ENCODE measurements at places on chromosomes 1 and 21. TPM values are rescaled to one million over a fixed set of nuclear protein-coding genes. Genes with fewer than 3 reads are reported as not detected.

GRCh38 chr21:37800456-37801061 lies 115.7 kb downstream of the KCNJ6 start:
- no peak overlapping the region for H3K27ac ChIP-seq
- no peaks in the 10 kb centered on the region for H3K4me1 ChIP-seq
- H3K4me3 ChIP-seq, result no peak overlapping the region
- no peaks in the 10 kb centered on the region for H3K36me3 ChIP-seq

- no peaks in the 10 kb centered on the region for H3K27me3 ChIP-seq
- H3K27ac ChIP-seq, result no peak overlapping the region
- no peaks in the 10 kb centered on the region for H3K36me3 ChIP-seq
- H3K4me3 ChIP-seq, result no peak overlapping the region
These were observed 126.7 kb upstream of the POU3F1 start for GRCh38 chr1:38173157-38173831.

DNA sequence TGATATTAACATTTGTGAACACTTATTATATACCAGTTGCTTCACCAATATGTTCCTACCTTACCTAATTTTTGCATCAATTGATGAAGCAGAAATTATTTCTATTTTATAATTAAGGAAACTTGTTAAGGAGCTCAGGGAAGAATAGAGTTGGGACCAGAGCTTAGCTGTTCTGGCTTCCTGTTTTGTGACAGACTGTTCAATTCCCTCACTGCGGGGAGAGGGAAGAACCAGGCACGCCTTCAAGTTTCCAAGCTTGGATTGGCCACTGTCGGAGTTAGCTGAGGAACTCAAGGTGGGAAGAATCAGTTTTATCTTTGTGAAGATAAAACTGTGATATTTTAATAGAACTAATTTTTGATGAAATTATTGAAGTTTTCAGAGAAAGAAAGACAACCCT lies 142.3 kb upstream of the LMO4 start:
- no peak for DNase-seq
- H3K4me1 ChIP-seq, result no peaks in the 10 kb centered on the region
- peaks cover 13% of the 10 kb centered on the region for H3K27me3 ChIP-seq
- H3K4me3 ChIP-seq, result no peak overlapping the region

GRCh38 chr1:154607106-154607608 lies 829 bp downstream of the ADAR start:
- peak overlapping the region; percentile 99 for H3K27ac ChIP-seq
- DNase-seq, result peak; percentile 78
- H3K4me1 ChIP-seq, result peaks cover 73% of the 10 kb centered on the region
- H3K27me3 ChIP-seq, result no peaks in the 10 kb centered on the region

- H3K27me3 ChIP-seq, result peaks cover 3% of the 10 kb centered on the region
- H3K36me3 ChIP-seq, result no peaks in the 10 kb centered on the region
- no peak overlapping the region for H3K4me3 ChIP-seq
- no peak overlapping the region for H3K27ac ChIP-seq
These were observed 3.0 kb upstream of the KRTAP15-1 start for GRCh38 chr21:30437010-30437565.

GRCh38 chr1:74835051-74835450 lies 102.1 kb downstream of the TYW3 start:
- H3K4me1 ChIP-seq, result no peaks in the 10 kb centered on the region
- H3K27me3 ChIP-seq, result no peaks in the 10 kb centered on the region
- H3K4me3 ChIP-seq, result no peak overlapping the region
- no peaks in the 10 kb centered on the region for H3K36me3 ChIP-seq

- no peak overlapping the region for H3K27ac ChIP-seq
- peaks cover 23% of the 10 kb centered on the region for H3K36me3 ChIP-seq
- no peak for DNase-seq
- H3K4me3 ChIP-seq, result no peak overlapping the region
These were observed 99.1 kb downstream of the PKN2 start for GRCh38 chr1:88783145-88783544.

- peaks cover 9% of the 10 kb centered on the region for H3K27me3 ChIP-seq
- no peak overlapping the region for H3K27ac ChIP-seq
- H3K4me1 ChIP-seq, result no peaks in the 10 kb centered on the region
These were observed 17.7 kb downstream of the AGT start for GRCh38 chr1:230696218-230696617.

The AIRE gene
- total RNA-seq, result 0.05 TPM

The MATN1 gene
- total RNA-seq, result 0.50 TPM

The NOS1AP gene
- not detected for total RNA-seq

The RGS5 gene
- 2.8 TPM for total RNA-seq

The HTR6 gene
- not detected for total RNA-seq
